GM18507 (cell line): ENCODE measurements at places on chromosomes 2 and 18.

DNA sequence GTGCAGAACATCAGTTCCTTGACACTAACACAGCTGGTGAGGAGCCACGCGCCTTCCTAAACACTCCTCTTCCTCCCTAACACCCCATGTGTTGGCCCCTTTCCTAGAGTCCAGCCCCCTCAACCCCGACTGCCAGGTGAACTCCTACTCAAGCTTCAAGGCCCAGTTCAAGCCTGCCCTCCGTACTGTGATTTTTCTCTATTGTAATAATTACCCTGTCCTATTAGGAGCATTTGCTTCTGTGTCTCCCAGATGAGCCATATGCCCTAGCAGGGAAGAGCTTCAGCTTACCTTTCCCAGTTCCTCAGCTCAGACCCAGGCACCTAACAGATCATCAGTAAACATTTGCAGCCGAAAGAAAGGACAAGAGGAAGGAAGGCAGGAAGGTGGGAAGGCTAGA, 130.6 kb upstream of the SALL3 start:
- no peak for DNase-seq

- DNase-seq = no peak
Measured at GRCh38 chr18:32769586-32770053, 3.2 kb downstream of the KLHL14 start.

DNA sequence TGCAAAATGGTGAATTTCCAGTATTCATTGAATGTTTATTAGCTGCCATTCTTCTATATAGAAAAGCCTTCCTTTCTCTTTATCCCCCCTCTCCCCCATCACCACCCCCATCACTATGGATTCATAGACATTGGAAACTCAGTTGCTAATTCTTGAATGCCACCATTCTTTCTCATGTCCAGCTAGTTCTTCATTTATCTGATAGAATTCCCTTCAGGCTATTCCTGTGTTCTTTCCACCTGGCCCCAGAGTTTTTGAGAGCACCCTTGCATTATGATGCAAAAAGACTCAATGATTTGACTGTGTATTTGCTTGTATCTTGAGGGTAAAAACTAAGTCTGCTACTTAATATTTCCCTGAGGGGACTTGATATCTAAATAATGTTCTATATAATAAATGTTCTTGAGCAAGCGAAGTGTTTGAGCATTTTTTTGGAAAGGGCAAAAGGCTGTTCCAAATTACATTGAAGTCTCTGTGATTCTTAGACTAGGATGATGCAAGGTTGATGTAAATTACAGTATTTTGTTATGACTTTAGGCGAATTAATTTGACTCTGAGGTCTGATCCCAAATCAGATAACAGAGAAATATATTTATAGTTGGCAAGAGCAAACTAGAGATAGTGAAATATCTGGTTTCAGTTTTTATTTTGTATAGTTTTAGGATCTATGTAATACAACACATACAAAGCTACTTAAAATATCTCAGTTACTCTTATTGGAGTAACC, 18.8 kb upstream of the SOS1 start:
- DNase-seq = no peak

DNA sequence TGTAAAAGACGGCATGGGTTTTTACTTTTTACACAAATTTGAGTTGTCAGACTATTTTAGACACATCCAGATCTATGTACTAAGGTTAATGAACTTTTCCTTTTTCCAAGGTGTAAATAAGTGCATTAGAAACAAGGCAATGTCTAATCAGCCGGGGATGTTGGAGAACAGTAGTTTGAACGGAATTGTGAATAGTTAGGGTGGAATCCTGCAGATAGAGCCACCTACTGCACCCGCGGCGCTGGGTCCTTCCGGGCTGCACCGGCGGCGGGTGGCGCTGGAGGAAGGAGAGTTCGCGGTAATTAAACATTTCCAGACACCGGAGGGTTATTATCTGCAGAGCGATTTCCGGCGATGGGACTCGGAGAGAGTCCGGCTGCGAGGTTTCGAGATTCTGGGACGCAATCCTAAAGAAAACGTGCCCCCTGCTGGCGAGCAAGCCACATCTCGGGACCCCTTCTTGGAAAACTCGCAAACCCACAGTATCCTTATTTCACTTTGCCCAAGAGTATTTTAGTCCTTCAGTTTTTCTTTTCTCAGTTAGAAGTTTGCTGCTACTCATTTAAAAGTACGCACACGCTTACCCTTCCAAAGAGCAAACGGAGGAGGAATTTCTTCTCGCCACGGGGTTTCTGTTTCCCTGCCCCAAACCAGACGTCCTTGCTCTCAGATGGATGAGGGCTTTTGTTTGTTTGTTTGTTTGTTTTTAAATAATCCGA, 4.5 kb upstream of the OSR1 start:
- DNase-seq = no peak

- DNase-seq = no peak
Measured at GRCh38 chr2:128324897-128325410, 6.3 kb upstream of the HS6ST1 start.

GRCh38 chr2:39492716-39493115, 55.6 kb upstream of the MAP4K3 start:
- DNase-seq = no peak
